ENCODE measurements at places on chromosomes 5 and 9.

DNA sequence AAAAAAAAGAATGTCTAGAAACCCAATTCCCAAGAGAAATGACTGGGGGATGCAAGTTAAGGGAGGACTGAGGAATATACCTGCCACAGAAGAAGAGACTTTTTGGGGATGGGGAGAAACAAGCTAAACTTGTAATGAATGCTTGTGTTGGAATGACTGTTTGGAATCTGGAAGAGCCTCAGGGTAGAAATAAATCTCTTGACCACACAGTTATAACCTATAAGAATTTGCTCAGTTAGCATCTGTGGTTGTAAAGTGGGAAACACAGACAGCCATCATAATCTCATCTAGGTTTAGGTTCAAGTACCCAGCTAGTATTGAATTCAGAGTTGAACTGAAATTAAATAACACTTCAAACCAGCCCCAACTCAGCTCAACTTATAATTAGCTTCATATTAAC, 678.3 kb upstream of the CHD1 start:
- DNase-seq = no peak

GRCh38 chr5:40395251-40395650, 284.5 kb upstream of the PTGER4 start:
- DNase-seq = no peak

GRCh38 chr5:176762489-176762888, 47.9 kb upstream of the UNC5A start:
- no peak for DNase-seq

GRCh38 chr9:106878934-106879333, 16.0 kb downstream of the ZNF462 start:
- DNase-seq = no peak

GRCh38 chr9:30075451-30076199, 2308.8 kb upstream of the ACO1 start:
- DNase-seq = no peak

DNA sequence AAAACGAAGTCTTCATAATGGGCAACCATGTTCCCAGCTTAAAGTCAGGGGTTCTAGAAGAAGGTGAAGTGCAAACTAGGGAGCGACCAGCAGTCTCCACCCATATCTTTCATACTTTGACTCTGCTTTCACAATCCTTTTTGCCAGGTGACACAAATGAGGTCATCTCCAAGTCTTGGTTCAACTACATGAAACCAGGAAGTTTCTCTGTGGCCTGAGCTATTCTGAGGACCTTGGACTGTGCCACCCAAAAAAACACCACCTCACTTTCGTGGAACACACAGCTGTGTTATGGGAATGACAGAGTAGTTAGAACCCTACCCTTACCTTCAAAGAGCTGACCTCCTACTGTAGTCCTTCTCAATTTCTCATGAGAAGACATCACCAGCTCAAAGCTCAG, 309.2 kb downstream of the AGTPBP1 start:
- no peak for DNase-seq

- DNase-seq = peak; percentile 23
Observed at GRCh38 chr5:115888027-115888426, 46.3 kb downstream of the AP3S1 start.

GRCh38 chr5:35476797-35477196, 140.9 kb upstream of the SPEF2 start:
- DNase-seq = no peak

- no peak for DNase-seq
Observed at GRCh38 chr9:130090915-130091314, 37.2 kb downstream of the GPR107 start.

- no peak for DNase-seq
Observed at GRCh38 chr9:89610391-89610925, 5.6 kb downstream of the GADD45G start.

DNA sequence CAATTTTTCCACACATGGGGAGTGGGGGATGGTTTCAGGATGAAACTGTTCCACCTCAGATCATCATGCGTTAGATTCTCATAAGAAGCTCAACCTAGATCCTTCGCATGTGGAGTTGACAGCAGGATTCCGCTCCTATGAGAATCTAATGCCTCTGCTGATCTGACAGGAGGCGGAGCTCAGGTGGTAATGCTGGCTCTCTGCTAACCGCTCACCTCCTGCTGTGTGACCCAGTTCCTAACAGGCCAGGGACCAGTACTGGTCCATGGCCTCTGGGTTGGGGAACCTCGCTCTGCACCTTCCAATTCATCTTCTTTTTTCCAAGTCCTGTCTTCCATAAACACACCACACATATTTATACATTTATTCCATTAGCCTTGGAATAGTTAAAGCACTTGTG, 33.0 kb downstream of the POU5F2 start:
- no peak for DNase-seq

DNA sequence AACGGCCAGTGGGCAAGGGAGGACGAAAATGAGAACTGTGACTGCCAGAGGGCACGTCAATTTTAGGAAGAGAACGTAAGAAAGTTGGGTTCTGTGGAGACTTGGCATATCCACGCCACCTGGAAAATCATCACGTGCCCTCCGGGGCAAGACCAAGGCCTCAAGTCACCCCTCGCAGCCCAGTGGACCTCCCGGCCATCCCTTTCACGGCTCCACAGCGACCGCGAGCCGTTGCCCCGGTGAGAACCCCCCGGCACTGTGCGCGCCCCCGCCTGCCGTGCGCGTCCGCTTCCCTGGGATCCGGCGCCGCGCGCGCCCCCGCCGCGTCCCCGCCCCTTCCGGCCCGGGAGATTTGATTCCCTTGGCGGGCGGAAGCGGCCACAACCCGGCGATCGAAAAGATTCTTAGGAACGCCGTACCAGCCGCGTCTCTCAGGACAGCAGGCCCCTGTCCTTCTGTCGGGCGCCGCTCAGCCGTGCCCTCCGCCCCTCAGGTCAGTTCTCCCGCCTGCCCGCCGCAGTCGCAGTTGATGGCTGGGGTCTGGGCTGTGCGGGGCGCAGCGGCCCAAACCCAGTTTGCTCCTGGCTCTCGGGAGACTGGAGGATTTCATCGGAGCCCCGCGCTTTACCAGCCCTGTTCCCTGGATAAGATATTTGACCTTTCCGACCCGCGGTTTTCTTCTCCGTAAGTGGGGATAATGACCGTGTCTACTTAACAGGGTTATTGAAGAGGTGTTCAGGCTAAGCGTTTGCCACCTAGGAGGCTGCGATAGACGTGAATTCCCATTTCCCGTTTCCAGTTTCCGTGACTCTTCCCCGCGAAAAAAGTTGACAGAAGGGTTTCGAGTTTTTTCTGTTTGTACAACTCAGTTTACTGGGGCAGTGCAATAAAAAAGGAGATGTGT, at the start of gene MELK:
Gene MELK (plus strand): TSS at position 381 of the 904 bp plus-strand sequence. CDS start 8,787 bp downstream, outside the sequence.
- DNase-seq = peak; percentile 85

GRCh38 chr5:73940801-73941200, 314.8 kb downstream of the ARHGEF28 start:
- no peak for DNase-seq

DNA sequence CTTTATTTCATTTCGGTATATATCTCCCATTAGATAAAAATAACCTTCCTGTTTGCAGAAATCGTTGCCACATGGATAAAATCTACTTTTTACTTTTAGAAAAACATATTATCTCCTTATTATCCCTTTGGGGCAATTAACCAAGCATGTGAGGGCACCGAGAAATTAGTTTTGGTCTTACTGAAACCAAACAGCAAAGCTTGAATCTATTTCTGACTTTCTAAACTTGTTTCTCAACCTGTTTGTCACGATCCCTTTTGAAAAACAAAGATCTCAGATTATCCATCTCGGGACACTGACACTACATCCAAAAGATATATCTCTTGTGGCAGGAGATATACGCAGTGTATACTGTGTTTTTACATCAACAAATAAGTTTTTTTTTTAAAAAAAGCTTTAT, 2.3 kb downstream of the TUT7 start:
- peak; percentile 7 for DNase-seq

DNA sequence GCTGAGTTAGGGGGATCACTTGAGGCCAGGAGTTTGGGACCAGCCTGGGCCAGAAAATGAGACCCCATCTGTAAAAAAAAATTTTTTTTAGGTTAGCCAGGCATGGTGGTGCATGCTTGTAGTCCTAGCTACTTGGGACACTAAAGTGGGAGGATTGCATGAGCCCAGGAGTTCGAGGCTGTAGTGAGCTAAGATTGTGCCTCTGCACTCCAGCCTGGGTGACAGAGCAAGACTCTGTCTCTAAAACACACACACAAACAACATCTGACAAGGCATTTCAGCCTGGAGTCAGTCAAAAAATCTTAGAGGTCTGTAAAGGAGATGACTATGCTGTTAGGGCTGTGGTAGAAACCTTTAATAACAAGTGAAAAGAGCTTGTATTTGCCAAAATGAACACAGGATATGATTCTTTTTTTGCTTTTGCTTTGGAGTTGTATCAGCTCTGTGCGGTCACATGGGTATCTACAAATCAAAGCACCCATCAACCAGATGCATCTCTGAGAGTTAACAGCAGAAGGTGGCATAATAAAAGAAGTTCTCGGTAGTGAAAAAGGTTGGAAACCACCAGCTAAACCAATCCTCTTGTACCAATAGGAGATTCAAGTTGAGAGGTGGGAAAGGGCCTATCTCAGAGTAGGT, 3.6 kb upstream of the PSMD5 start:
- no peak for DNase-seq

- no peak for DNase-seq
Observed at GRCh38 chr5:143914756-143915155, 102.8 kb downstream of the HMHB1 start.

GRCh38 chr5:131536211-131536826, 98.7 kb downstream of the RAPGEF6 start:
- peak; percentile 94 for DNase-seq

DNA sequence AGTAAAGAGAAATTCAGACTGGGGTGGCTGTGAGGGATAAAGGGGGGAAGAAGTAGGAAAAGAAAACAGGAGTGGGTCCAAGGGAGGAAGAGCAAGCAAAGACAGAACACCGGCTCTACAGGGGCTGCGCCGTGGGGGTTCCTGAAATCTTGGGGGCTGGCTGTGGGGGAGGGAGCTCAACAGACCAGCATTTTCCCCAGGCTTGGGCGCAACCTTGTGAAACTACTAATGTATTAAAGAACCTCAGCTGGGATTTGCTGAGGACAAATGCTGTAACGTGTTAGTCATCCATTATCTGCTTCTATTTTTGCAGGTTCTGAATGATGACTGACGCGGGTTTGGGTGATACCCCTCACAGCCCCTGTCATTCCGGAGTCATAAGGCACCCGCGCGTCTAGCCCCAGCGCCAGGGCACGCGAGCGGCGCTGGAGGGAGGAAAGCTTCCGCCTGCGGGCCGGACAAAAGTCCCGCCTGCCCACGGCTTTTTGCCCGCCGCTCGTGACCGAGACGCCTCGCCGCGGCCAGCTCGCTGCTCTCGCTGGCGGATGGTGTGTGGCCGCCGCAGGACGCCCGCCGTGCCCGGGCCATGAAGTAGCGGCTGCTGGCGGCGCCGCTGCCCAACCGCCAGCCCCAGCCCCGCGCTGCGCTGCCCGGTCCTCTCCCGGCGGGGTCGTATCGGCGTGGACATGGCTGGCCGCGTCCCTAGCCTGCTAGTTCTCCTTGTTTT, 110.6 kb downstream of the PAM start:
- DNase-seq = peak; percentile 74

GRCh38 chr5:138569782-138570181, 5.4 kb downstream of the HSPA9 start:
- no peak for DNase-seq

DNA sequence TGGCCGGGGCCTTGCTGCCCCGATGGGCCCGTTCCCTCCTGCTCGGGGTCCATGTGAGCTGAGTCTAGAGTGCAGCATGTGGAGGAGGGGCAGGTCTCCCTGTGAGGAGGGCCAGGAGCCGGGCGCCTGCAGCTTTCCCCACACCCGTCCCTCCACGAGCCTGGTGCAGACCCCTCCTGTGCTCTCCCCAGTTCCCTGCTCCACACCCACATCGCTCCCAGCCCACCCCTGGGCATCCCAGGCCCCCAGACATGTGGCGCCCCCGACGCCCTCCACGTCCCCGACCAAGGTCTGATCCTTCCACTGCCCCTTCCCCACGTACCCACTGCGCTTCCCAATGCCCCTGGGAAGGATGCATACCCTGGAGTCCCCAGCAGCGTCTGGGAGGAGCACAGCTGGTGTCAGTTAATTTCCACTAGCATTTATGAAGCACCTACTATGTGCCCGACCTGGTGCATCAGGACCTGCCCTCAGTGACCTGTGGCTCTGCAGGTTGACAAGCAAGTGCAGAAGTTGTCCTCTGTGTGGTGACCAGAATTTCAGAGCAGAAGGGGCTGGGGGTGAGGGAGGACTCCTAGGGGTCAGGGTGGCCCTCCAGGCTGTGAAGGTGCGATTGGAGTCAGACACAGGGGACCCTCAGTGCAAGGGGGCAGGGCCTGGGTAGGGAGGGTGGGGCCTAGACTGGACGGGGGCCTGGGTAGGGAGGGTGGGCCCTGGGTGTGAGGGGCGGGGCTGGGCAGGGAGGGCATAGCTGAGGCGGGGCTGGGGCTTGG, 10.8 kb upstream of the SLC6A18 start:
- DNase-seq = no peak

- DNase-seq = peak; percentile 75
Observed at GRCh38 chr9:29556317-29556716, 1983.0 kb upstream of the C9orf72 start.

DNA sequence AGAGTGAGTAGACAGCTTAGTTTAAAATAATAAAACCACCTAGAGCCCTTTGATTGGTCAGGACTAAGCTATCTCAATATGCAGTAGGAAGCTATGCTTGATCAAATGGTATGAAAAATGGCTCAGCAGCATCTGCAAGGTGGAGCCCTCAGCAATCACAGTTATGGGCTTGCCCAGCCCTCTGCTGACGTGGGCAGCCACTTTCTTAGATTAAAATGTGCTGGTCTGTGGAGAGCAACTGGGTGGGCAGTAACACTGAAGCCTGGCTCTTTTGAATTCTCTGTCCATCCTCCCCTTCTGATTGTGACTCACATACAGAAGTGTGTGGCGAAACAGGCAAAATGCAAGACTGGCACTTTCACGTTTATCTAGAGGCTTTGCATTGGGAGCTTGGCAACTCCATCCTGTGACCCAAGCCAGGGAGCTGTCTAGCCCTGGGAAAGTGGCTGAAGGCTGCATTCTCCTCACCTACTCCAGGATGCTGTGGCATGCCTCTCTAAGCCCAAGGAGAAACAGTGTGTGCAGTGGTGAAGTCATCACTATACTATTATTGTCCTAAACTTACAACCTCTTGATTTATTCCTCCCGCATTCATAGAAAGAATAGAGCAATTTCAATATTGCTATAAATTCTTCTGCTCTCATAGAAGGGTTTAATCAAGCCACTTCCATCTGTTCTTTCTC, 61.1 kb downstream of the MED10 start:
- no peak for DNase-seq

GRCh38 chr9:108086624-108087023, 597.1 kb upstream of the KLF4 start:
- DNase-seq = no peak
